Left colon (tissue), 2 donors: ENCODE measurements at places on chromosomes 6 and 20.

DNA sequence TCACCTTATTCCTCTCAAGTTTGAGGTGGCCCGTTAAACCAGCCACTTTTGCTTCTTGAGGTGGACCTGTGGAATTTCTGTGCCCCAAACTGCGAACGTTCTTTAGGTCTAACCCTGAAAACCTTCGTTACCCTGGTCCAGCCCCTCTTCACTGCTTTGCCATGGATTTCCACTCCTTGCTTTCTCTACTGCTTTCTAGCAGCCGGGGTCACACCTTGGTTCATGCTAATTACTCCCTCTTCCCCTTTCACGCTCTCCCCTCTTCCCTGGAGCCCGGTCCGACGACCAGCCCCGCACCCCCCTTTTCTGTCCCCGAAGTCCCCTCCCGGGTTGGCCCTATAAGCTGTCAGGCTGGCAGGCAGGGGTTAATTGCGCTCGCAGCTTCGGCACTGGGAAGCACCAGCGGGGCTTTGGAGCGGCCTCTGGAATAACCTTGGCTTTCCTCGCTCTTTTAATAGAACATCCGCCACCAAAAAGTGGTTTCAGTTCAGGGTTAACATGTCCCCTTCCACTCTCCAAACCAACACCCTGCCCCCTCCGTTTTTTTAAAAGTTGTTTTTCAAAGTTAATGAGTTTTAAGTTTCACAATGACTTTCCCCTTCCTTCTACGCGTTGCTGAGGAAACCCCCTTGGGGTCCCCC lies 1.4 kb upstream of the HIVEP1 start:
- DNase-seq: peak; percentile 75

DNA sequence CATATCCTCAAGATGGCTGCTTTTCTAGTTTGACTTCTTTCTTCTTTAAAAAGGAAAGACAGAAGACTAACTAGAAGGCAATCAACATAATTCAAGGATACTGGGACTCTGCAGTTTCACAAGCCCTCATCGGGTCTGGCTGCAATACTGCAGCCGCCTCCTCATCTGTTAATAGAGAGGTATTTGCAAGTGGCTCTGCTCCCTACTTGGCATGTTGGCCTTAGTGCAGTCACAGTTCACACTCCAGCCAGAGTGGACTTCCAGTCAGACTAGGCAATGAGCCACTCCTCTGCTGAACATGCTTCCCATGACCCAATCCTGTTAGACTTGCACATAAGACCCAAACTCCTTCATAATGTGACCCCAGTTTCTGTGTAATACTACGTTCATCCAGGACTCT lies 141.9 kb upstream of the ENPP5 start:
- DNase-seq: no peak

- DNase-seq: no peak
Measured at GRCh38 chr20:64220420-64220819, 35.1 kb upstream of the PCMTD2 start.

GRCh38 chr20:47027042-47027441 lies 132.4 kb downstream of the EYA2 start:
- no peak for DNase-seq

GRCh38 chr6:83822629-83823169 lies 30.5 kb upstream of the RIPPLY2 start:
- DNase-seq: no peak

DNA sequence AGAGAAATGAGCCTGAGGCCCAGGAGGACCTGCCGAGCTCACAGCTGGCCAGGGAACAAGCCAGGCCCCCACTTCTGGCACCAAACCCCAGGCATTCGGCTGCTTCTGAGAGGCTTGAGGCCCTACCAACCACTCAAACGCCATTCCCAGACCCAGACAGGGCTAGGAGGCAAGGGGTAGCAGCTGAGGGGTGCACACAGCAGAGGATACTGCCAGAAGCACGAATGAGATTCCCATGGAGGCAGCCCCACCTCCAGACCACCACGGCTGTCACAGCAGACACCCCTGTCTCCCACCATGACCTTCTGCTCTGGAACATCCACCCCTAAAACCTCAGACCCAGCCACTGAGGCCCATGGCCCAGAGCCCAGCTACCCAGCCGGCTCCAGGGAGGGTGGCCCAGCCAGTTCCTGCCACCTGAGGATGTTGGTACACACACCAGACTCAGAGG lies 36.1 kb downstream of the NTSR1 start:
- no peak for DNase-seq

GRCh38 chr20:58608096-58608840 lies 42.8 kb upstream of the STX16 start:
- DNase-seq: no peak

- DNase-seq: no peak
Measured at GRCh38 chr6:44462797-44463727, 75.6 kb downstream of the CDC5L start.

DNA sequence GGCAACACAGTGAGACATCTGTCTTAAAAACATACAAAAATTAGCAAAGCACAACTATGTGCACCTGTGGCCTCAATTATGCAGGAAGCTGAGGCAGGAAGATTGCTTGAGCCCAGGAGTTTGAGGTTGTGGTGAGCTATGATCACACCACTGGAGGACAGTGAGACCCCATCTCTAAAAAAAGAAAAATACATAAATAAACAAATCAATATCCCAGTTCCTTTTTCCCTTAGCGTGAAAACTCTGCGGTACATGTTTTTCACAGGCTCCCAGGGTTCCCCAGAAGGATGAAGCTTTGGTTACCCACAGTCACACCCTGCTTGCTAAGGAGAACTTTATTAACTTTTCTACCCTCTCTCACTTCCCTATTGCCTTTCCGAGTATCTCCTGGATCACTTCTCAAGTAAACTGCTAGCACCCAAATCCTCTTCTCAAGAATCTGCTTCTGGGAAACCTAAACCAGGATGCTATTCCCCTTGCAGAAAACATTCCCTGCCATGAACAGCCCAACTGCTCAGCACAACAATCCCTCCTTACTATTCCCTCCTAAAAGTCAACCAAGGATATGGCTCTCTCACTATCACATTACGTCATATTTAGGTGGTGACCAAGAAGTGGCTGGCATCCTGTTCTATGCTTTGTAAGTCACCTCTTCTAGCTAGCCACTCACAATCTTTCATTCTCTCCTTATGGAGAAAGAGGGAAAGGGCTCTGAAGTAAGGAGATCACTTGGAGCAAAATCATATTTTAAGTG lies 122.4 kb downstream of the IPCEF1 start:
- no peak for DNase-seq

DNA sequence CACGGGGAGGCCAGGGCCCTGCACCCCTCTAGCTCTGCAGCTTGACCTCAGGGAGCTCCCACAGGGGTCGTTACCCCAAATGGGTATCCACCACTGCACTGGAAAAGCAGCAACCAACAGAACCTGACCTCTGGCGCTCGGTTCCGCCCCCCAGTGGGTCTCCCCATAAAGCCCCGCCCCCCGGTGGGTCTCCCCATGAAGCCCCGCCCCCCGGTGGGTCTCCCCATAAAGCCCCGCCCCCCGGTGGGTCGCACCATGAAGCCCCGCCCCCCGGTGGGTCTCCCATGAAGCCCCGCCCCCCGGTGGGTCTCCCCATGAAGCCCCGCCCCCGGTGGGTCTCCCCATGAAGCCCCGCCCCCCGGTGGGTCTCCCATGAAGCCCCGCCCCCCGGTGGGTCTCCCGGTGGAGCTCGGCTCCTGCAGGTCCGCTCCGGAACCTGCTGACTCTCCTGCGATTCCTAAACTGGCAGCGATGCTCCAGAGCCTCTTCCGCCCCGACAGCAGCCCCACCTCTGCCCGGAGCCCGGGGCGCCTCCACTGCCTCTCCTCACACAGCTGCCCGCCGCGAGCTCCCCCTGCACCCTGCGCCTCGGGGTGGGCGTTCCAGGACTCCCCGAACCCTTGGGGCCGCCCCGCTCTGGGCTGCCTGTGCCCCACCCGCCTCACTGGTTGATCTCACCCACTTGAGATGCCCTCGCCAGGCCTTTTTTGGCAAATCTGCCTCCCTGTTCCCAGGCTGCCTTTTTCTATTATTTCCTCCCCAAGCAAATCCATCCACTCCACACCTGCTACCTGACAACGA lies 12.1 kb downstream of the SLC2A4RG start:
- no peak for DNase-seq
